ENCODE measurements at places on chromosomes 11 and 22. TPM values are rescaled to one million over a fixed set of nuclear protein-coding genes. Genes with fewer than 3 reads are reported as not detected.

Gene TRIM51
- not detected for polyA plus RNA-seq

GRCh38 chr22:17097062-17097461 is 12.3 kb downstream of the IL17RA start:
- DNase-seq: no peak

Gene TIGD3
- 3.7 TPM for polyA plus RNA-seq

DNA sequence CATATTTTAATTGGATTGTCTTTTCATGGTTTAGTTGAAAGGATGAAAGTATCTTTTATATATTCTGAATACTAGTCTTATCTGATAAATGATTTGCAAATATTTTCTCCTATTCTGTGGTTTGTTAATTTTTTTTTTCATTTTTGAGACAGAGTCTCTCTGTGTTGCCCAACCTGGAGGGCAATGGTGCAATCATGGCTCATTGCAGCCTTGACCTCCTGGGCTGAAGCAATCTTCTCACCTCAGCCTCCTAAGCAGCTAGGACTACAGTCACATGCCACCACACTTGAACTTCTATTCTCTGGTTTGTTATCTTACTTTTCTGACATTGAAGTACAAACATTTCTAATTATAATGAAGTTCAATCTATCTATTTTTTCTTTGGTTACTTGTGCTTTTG is 30.0 kb upstream of the FAR1 start:
- peak; percentile 11 for DNase-seq

Gene CTSF
- 2.3 TPM for polyA plus RNA-seq

DNA sequence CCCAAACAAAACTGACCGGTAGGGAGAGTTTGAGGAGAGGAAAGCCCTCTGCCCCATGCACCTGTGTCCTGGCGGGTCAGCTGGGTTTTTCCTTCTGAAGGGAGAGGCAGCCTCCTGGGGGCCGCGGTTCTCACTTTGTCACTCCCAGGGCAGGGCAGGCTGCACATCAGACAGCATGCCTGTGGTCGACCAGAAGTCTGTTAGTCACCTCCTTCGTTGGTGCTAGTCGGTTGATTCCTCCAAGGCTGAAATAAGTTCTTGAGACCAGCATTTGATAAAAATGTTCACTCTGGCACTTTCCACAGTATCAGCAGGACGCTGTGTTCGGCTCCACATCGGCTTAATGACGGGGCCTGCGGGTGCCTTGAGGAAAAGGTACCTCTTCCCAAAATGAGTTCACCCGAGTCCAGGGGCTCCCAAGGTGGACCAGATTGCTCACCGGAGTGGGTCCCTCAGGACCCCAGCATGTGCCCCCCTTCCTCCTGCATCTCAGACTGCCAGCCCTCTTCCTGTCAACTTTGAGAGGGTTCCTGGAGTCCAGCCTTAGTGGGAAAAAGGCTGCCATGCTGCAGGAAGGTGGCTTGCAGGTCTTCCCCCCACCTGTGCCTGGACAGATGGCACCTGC is 373.7 kb upstream of the B3GAT1 start:
- no peak for DNase-seq

DNA sequence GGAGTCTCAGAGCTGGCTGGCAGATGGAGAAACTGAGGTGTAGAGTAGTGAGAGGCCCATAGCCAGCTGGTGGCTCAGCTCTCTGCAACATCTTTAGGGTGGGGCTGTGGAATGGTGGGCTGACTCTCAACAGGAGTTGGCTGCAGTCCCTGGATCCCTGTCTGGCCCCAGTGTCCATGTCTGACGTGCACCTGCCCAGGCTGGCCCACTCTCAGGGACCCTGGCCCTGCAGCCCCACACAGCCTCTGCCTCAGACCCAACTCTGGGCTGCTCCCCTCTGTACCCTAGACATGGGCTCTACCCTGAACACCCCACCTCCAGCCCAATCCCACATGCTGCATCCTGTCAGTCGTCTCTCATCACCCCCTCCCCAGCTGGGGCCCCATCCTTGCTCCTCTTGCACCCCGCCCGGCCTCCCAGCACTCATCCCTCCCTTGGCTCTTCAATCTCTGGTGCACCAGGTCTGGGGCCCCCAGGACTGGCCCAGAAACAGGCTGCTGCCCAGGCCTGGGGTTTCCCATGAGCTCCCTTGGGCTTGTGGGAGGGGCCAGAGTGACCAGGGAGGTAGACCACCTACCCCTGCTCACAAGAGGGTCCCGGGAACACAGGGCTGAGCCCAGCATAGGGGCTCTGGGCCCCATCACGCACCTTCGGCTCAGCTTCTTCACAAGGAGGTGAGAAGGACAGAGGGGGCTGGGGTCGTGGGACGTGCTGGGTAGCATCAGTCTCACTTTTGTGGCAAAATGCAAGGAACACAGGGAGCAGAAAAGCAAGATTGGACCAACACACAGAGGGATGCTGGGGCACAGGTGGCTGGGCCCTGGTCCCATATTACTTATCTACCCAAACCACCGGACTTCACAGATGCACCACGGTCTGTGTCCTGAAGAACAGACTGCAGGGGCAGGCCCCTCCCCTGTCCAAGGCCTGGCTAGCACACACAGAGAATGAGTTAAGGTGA is 31.5 kb downstream of the ARVCF start:
- DNase-seq: no peak

Gene FAM111B
- polyA plus RNA-seq: not detected

All from CD14-positive monocyte (primary cell).